Caudate nucleus (tissue), 63 donors: ENCODE measurements at places on chromosomes 7 and 10.

DNA sequence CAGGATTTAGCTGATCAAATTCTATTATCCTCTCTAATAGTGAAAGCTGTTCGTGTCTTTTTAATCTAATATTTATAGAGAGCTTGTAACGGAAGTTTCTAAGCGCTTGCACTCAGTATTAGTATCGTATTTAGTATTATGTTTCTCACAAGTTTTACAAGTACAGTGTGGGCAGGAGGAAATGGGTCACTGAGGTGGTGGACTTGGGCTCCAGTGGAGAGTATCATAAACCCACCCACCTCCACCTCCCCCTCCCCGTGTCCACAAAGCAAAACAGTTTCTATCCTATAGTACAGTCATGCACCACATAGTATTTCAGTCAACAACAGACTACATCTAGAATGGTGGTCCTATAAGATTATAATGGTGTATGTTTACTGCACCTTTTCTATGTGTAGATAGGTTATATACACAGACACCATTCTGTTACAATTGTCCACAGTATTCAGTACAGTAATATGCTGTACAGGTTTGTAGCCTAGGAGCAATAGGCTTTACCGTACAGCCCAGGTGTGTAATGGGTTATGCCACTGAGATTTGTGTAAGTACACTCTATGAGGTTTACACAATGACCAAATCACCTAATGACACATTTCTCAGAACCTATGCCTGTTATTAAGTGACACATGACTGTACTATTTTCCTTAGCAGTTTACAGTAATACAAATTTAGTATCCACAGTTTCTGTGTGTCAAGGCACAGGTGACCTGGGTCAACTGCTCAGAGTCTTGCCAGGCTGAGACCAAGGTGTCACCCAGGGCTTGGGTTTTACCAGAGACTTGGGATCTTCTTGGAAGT, 1021.3 kb upstream of the C7orf33 start:
- DNase-seq, result no peak

- no peak for DNase-seq
These were observed 96.3 kb downstream of the ALOX5 start for GRCh38 chr10:45470098-45471012.

DNA sequence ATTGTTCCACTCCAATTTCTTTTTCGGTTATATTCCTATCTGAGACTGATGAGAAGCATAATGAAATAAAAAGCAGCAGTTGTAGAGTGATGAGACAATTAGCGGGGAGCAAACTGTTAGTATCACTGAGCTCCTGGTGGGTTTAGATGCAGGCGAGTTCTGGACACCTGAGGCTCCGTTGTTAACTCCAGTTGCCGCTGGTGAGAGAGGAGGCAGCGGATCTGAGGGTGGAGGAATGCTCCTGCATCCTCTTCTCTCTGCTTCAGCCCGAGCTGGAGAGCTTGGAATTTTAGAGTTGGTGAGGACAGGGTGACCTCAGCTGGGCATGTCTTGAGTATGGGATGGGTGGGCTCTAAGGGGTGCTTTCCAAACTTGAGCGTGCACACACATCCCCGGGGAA, 31.4 kb downstream of the LRMDA start:
- DNase-seq, result no peak

DNA sequence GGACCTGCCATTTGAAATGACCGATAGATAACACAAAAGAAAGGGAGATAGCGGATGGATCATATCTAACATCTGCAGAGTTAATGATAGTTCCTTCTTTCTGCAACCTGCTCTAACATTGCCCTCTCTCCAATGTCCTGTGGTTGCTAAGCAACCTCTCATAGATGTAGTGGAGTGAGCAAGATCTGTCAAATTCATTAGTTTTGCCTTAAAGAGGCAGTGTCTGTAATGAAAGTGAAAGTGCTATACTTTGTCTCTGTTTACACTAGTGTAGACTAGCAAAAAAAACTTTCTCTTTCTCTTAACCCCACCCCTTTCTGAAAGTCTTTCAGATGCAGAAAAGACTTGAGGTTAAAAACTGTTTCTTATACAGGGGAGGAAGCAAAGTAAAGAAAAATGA, 1196.9 kb downstream of the SORCS3 start:
- no peak for DNase-seq

GRCh38 chr10:131004276-131004675, 307.2 kb downstream of the TCERG1L start:
- DNase-seq, result no peak

DNA sequence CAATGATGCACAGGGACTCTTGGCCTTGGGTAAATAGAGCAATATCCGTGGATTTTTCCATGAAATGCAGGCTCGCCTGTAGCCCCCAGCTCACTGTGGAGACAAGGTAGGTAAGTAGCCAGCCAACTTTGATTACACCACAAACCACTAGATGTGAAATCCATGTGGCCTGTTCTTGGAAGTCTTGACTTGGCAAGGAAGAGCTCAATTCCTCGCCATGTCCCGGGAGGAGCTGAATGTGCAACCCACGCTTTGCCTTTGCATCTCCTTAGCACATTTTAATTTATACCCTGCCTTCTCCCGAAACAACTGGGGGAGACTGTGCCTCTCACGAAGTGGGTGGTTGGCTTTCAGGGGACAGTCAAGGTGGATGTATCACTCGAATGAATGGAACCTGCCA, 347.7 kb upstream of the MKI67 start:
- DNase-seq, result no peak

DNA sequence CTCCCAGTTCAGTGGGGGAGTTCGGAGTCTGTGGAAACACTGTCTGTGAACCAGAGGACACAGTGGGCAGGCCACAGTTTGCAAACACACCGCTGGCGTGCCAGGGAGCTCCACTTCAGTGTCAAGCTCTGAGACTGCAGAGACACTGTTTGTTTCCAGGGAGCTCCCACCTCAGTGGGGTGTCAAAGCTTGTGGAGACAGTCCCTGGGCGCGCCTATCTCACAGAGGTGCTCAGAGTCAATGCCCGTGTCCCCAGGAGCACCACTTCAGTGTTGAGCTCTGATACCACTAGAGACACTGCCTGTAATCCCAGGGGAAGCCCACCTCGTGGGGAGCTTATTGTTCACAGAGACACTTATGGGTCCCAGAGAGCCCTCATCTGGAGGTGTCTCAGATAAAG, 4.3 kb downstream of the MYO1G start:
- no peak for DNase-seq
